Right renal cortex interstitium (tissue), 3 donors: ENCODE measurements at places on chromosomes 1 and 21. TPM values are rescaled to one million over a fixed set of nuclear protein-coding genes. Genes with fewer than 3 reads are reported as not detected.

The HSD3B2 gene
- 1.2 TPM for polyA plus RNA-seq

The TMEM52 gene
- 0.86 TPM for polyA plus RNA-seq

The CD244 gene
- polyA plus RNA-seq, result 0.16 TPM

The OR2L13 gene
- polyA plus RNA-seq, result not detected

DNA sequence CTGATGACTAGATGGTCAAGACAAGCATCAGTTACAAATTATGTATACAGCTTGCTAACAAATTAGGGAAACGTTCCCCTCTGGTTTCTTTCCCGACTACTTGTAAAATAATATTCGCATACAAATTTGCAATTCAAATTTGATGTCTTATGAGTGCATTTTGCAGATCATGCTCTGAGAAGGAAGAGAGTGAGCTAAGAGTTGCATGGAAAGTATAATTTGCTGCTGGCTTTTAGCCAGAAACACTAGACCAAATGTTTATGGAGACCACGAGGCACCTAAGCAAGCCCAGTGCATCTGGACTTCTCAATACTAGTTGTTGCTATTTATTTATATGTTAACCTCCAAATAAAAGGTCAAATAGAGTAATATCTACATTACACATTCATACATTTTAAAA is 216.0 kb downstream of the SMYD3 start:
- no peak for DNase-seq

GRCh38 chr1:219143735-219144134 is 29.9 kb upstream of the LYPLAL1 start:
- DNase-seq, result no peak

GRCh38 chr1:3135744-3136455 is 66.9 kb downstream of the PRDM16 start:
- no peak for DNase-seq

DNA sequence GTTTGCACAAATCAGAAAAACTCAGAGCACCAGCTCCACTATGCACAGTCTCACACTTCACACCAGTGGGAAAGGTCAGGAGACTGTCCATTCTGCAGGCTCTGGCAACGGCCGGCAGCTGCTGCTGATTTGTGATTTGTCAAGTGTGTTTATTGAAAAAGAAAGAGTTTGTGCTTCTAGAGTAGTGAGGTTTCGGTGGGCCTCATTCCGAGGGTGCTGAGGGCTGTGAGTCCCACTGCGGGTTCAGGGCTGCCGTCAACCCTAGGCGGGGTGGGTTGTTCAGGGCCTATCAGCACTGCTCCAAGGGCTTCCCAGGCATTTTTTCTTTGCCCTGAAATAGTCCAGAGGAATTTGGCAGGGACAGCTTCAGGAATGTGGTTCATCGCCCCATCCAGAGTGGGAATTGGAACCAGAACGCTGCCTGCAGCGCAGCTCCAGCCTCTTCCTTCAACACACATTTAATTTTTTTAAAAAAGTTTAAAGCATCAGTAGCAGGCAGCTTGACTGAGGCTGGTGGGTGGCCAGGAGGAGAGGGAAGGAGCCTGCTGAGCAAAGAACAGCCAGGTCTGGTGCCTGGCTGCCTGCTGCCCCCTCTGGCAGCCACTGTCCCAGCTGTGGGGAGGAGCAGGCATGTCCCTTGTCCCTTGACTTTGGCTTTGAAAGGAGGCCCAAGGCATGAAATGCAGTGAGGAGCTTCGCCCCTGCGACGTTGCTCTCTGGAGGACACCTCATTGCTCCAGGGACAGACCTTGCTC is 19.7 kb downstream of the STUM start:
- no peak for DNase-seq

DNA sequence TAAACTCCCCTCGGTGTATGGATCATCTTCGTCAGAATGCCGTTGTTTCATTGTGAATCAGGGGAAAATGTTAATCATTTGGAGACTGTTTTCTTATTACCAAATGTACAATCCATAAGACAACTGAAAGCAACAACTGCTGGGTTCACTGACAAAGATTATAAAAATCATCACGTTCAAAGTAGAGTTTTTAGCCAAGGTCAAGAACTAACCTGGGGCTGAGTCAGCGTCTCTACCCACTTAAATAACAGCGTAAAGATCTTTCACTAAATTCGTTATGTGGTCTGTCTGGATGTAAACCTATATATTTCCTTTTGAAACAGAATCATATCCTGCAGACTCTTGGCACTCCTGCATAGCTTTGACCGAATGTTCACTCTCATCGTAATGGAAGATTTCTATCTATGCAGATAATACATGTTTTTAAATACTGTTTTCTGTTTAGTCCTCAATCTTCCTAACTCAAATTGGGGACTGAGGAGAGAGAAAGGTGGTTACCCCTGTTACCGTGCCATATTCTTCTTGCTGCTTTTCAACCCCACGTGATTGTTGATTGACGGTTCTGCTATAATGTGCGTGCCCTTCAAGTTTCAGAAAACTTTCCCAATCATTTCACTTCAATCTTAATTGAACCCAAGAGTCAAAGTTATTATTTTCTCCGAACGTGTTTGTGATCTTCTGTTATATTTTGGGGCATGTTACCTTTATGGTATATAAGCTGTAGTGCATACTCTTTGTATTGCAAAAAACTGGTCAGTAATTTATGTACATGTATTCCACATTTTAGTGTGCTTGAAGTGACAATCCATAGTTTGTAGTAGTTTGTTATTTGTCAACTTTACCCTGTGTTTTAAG is 15.6 kb upstream of the NCMAP start:
- no peak for DNase-seq
